Stimulated activated CD4-positive, alpha-beta T cell treated with anti-CD3 and anti-CD28 coated beads, Interleukin-4, amount 100 ng/mL, for 4 hours (primary cell): ENCODE measurements at places on chromosomes 6 and 20.

DNA sequence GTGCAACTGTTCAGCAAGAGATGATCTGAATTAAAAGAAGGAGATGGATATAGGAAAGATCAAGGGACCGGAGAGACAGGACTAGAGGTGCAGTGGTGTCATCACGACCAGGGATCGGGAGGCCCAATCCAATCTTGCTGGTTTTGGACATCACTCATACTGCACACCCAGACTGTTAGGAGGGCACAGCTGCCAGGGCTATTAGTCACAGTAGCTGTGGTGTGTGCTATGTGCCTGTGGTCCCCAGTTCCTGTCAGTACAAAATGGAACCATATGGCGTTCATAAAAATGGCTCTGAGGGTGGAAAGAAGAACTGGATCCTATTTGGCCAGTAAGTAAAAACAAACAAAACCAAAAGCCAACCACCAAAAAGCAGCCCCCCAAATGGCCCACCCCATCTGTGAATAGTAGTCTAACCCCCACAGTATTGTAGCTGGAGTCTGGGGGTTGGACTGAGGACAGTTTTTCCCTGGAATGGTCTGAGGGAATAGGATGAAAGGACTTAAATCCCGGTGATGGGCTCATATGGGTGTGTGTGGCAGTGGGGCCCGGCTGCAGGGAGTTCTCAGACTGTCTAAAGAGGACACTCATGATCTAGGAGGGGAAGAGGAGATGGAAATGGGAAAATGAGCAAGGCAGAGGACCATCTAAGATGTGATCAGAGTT lies 9.3 kb upstream of the NNAT start:
- DNase-seq, result no peak

GRCh38 chr6:6873778-6874177 lies 234.0 kb upstream of the RREB1 start:
- DNase-seq, result no peak

- no peak for DNase-seq
Measured at GRCh38 chr6:30748851-30749540, 4.6 kb upstream of the IER3 start.

DNA sequence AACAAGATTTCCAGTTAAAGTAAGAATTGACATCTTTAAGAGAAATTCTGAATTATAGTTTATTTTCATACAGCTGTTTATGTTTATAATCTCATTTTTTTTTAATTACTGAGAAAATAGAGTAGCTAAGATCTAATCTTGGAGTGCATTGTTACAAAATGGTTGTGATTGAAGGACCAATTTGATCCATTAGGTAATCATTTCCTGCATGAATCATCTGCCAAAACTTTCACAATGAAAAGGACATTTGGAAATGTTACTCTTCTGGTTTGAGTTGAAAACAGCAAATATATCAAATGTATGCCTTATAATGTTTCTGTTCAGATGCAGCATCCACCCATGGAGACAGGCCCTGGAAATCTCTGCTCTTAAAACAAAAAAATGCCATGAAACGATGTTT lies 19.0 kb downstream of the TUBB2A start:
- DNase-seq, result no peak

DNA sequence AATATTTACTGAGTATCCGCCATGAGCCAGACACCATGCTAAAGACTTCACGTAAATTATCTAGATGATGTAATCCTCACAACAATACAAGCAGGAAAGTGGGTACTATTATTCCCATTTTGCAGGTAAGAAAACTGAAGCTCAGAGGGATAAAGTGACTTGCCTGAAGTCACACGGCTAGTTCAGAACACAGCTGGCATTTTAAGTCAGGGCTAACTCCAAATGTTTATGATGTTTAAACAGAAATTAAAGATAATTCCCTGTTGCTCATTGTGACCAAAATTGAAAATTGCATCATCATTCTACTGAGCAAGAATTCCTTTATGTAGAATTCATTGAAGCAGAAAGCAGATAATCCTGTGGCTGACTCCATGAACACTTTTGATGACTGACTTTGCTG lies 71.3 kb upstream of the STXBP5 start:
- no peak for DNase-seq

DNA sequence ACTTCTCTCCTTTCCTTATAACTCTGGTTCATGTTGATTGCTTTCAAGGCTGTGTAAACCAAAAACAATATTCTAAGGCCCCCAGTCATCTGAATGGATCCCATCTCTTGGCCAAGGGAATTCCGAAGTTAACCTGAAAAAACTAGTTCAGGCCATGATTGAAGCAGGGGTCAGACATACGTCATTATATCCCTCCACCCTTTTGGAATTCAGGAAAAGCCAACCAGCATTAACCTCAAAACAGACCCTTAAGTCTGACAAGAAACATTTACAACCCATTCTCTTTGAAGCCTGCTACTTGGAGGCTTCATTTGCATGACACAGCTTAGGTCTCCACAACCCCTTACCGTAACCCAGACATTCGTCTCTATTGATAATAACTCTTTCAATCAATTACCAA lies 39.7 kb downstream of the SLC26A8 start:
- DNase-seq, result no peak

DNA sequence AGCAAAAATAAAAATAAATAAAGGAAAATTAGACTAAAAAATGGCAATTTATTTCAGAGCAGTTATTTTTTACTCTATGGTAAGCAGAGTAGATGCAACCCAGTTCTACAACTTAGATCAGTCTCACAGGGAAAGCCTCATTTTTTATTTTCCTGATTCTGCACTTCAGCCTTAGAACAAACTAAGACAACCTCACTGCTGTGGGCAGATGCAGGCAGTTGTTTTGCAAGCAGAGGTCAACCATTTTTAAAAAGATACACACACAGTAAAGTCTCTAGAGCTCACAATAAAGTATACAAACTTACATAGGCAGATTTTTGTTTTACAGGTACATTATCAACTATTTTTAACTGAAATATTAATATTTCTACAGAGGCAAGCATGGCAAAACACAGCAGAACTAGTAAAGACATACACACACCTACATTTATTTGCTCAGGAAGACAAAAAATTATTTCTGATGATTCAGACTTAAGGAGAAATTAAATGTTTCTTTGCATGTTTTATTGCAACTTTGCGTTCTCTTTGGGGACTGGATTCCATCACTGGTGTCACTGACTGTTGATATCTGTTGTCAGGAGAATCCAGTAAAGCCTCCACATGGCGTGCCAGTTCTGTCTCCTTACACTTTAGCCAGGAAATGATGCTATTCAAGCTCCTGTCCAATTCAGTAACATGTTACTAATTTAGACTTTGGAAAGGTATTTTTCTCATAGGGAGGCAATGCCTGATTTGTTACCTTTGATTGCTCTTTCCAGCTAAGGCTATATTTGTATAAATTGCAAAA lies 102.7 kb downstream of the TRDN start:
- no peak for DNase-seq

DNA sequence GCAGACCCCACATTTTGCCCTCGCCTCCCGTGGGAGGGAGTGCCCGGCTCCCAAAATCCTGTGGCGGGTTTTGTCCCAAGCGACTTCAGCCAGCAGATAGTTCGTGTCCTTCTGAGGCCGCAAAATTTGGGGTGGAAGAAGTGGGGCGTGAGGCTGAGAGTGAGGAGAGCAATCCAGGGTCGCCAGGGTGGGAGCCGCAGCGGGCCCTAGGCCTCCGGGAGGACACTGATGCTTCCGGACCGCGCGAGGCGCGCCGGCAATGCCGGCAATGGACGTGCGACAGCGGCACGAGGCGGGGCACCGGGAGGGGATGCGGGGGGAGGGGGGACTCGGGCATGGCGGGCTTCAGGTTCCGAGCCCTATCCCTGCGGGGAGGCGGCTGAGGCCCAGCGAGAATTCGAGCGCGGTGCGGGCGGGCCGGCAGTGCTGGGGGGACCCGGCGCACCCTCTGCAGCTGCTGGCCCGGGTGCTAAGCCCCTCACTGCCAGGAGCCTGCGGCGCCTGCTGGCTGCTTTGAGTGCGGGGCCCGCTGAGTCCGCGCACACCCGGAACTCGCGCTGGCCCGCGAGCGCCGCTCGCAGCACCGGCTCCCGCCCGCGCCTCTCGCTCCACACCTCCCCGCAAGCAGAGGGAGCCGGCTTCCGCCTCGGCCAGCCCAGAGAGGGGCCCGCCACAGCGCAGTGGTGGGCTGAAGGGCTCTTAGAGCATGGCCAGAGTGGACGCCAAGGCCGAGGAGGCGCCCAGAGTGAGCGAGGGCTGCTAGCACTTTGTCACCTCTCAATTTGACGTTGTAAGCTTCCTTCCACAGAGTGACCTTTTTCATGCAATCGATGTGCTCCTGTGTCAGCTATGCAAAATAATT lies 143.8 kb downstream of the LPA start:
- DNase-seq, result peak; percentile 78
